Muscle of arm (tissue), 14 donors: ENCODE measurements at places on chromosomes 12 and 14. TPM values are rescaled to one million over a fixed set of nuclear protein-coding genes. Genes with fewer than 3 reads are reported as not detected.

The LALBA gene
- polyA plus RNA-seq, result not detected

DNA sequence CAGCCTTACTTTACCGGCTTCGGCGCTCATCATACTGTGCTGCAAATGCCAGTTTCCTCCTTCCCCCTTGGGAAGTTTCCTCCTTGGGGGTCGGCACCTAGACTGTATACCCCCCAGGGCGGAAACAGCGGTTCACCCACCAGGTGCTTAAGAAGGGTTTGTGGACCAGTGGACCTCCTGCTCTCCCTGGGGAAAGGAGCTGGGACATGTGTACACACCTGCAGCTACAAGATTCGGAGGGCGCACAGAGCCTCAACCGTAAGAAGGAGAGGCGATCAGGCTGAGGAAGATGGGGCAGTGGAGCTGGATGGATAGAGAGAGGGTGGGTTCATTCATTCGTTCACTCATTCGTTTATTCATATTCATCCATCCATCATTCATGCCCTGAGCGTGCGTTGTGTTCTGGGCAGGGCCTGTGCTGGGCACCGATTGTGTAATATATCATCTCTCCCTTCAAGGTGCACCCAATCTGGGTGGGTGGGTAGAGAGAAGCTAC, 717 bp upstream of the ZNF839 start:
- DNase-seq, result no peak

GRCh38 chr12:67630373-67631088, 18.0 kb upstream of the DYRK2 start:
- no peak for DNase-seq

GRCh38 chr12:97446895-97447294, 15.7 kb upstream of the RMST start:
- DNase-seq, result no peak

The APEX1 gene
- polyA plus RNA-seq, result 222 TPM

The AICDA gene
- 0.34 TPM for polyA plus RNA-seq

GRCh38 chr14:98665007-98665406, 607.0 kb downstream of the BCL11B start:
- DNase-seq, result no peak

GRCh38 chr14:60093606-60094005, 1.9 kb downstream of the PCNX4 start:
- DNase-seq, result no peak

DNA sequence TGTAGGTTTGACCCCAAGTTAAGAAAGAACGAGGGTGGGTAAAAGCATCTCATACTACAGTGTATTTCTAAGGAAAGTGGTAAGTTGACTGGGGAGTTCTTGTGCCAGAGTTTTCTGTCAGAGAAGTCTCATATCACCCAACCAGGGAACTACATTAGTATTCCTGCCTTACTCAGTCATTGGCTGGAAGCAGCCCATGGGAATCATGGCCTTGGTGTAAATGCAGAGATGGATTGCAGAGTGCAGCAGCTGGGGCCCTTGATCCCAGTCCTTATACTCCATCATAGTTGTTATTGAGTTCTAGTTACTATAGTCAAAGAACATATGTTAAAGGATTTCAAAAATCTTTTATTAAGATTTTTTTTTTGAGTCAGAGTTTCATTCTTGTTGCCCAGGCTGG, 105.8 kb downstream of the MNAT1 start:
- DNase-seq, result no peak
